ENCODE measurements at places on chromosomes 13 and 19.

DNA sequence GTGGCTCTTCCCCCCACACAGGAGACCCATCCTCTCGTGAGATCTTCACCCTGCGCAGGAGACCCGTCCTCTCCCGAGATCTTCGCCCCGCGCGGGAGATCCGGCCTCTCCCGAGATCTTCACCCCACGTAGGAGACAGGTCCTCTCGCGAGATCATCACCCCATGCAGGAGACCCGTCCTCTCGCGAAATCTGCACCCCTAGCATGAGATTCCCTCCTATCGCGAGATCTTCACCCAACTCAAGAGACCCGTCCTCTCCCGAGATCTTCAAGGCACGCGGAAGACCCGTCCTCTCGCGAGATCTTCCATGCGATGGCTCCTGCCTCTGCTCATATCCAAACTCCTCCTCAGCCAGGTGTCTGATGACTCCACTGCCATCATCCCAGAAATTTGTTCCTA is 24.3 kb downstream of the LAIR2 start:
- DNase-seq = no peak

GRCh38 chr13:44989941-44990340 is 603 bp downstream of the GPALPP1 start:
- DNase-seq = peak; percentile 21

- DNase-seq = peak; percentile 44
Observed at GRCh38 chr19:14542711-14543328, 13.4 kb downstream of the TECR start.

DNA sequence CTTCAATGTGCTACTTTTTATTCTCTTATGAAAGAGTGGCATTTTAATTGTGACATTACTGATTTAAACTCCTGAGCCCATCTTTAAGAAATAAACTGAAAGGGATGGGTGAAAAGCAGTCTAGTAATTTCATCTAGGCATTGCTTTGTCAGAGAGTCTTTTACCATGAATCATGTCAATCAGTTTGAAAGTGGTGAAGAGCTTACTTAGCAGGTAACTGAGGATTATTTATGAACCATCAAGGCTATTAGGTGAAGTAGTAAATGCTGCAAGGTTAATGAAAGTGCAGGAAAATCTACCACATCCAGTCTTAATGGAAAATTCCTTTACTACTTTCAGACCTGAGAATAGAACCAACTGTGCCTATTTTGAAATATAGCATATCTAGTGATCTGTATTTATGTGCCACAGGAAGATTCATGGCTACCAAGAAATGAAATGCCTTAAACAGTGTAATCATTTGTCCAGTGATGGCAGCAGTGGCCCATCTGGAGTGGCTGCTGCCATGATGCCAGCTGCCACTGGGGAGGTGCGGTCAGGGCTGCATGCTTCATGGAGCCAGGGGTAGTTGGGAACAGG is 368.9 kb downstream of the SLITRK6 start:
- DNase-seq = no peak

- no peak for DNase-seq
Observed at GRCh38 chr13:23901365-23901764, 4.1 kb upstream of the C1QTNF9B start.

DNA sequence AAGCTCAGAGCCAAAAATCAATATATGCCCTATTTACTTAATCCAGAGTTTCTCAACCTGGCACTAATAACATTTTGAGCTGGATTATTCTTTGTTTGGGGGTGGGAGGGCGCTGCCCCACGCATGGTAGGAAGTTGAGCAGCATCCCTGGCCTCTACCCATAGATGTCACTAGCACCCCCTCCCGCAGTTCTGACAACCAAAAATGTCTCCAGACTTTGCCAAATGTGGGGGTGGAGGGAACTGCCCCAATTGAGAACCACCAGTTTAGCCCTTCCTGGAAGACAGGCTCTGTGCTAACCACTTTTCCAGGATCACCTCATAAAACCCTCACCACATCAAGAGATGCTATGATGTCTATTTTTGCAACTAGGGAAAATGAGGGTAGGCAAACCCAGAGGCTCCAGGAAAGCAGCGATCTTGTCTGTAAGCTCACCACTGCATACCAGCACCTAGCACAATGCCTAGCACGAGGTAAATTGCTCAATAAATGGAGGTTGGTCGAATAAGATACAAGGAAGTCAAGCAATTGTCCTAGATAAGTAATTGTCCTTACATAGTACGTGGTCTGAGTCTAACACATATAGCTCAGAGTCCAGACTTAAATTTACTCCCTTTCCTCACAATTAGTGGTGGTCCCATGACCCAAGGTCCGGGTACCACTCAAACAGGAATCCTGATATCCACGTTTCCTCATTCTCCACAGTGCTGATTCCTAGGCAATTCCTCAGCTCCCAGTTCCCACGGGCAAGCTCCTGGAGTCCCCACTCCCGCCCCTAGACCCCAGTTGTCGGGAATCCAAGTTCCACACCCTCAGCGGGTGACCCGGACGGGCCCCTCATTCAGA is 892 bp downstream of the TRIR start:
- DNase-seq = peak; percentile 75

Data from GM03348 (cell line).